ENCODE measurements at places on chromosomes 3 and 15.

DNA sequence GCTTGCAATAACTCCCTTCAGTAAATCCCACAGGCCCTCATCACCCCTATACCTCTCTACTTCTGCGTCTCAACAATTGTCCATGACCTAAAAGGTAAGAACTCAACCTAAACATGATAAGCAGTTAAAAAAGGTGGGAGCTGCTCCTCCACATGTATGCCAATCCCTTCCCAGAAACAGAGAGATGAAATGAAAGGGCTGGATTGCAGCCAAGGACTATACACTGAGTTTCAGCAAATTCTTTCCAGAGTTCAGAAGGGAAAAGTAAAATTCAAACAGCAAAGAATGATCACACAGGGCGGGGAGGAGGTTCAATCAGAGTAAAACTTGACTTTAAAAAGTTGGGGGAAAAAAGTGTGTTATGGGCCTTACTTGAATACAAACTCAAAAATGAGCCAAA, 27.5 kb downstream of the PLOD2 start:
- no peak for DNase-seq

DNA sequence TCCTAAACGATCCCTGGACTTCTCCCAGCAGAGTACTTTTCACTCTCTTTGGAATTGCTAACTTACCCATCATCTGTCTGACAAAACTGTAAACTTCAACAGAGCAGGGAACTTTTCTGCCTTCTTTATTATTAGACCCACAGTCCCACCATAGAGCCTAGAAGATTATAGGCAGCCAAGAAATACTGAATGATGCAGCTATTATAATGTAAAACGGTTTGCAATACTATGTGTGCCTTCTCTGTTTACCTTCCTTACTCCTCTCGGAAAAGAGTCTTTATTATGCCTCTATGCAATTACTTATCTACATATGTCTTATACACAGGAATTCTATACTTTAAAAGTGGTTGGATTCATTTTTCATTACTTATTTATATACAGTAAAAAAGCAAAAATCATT, 36.0 kb downstream of the SHQ1 start:
- no peak for DNase-seq

DNA sequence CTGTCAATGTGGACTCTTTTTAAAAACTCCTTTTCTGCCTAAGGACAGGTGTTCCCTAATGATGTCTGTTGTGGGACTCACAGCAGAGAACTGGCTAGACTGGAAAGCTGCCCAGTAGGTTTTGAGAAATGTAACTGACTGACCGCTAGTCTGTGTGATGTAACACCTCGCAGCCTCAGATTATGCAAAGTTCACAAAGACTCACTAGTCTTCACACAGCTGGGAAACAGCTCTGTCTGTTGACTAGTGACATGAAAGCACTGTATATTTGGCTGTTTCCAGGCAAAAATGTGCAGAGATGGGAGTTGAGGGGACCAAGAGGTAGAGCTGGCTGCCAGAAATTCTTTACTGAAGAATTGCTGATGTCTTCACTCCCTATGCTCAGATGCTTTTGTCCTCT, 10.3 kb downstream of the PDZRN3 start:
- DNase-seq, result no peak

- no peak for DNase-seq
Measured at GRCh38 chr15:61483599-61483998, 254.5 kb upstream of the RORA start.

GRCh38 chr3:114827495-114827894, 319.6 kb downstream of the ZBTB20 start:
- DNase-seq, result no peak

- no peak for DNase-seq
Measured at GRCh38 chr15:39172380-39173281, 408.2 kb upstream of the THBS1 start.

- DNase-seq, result no peak
Measured at GRCh38 chr3:7518026-7518425, 657.1 kb downstream of the GRM7 start.

GRCh38 chr3:190983875-190984274, 121.4 kb upstream of the GMNC start:
- no peak for DNase-seq

GRCh38 chr3:54176106-54176505, 53.8 kb downstream of the CACNA2D3 start:
- DNase-seq, result no peak

- no peak for DNase-seq
Measured at GRCh38 chr15:65583701-65584100, 27.2 kb downstream of the INTS14 start.

GRCh38 chr3:141346839-141347238, 21.5 kb upstream of the ZBTB38 start:
- DNase-seq, result no peak

GRCh38 chr3:78613421-78613879, 1154.3 kb downstream of the ROBO1 start:
- DNase-seq, result no peak

GRCh38 chr3:1578124-1578806, 485.4 kb downstream of the CNTN6 start:
- DNase-seq, result no peak

- DNase-seq, result no peak
Measured at GRCh38 chr3:71725271-71725991, at the start of gene EIF4E3. EIF4E3 (minus strand) TSS chr3:71725402; CDS start chr3:71725367, 35 bp downstream.

- DNase-seq, result no peak
Measured at GRCh38 chr15:69637818-69638217, 185.2 kb downstream of the RPLP1 start.

DNA sequence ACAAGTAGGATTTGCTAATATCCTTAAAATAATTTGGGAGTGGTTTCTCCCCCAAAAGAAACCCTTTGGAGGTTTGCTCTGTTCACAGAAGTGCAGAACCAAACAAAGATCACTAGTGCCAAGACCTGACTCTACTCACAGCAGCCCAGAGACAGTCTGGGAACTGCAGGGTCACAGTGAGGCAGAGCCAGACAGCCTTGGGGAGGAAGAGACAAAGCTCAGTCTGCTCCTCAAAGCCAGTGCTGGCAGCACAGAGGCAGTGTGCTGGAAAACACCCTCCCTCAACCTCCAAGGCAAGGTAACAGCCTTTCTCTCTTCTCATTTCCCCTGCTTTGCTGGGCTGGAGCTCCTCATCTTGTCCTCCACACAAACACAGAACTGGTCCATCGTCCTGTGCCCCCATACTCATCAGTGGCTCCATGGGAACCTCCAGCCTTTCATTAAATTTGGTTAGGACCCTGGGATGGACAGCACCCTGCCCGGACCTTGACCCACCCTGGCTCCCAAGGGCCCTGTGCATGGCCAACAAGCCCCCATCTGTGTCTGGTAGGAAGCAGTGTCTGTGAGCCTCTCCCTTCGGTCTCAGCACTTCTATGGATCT, 12.6 kb downstream of the RAB6B start:
- no peak for DNase-seq

DNA sequence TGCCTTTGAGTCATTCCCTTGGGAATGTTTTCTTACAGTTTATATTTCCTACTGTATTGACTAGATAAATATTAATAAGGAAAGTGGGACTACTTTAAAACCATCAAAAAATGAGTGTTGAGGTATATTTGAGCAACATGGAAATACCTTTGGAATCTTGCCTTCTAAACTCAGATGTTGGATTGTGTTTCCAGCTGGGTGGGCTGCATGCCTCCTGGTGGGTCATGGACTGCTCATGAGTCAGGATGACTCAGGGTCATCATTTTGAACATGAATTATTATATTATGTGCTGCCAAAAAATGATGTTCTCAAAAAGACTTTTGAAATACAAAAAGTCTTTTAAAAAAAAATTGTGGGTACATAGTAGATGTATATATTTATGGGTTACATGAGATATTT, 41.1 kb upstream of the APH1B start:
- DNase-seq, result no peak

GRCh38 chr3:148601766-148602685, 95.7 kb upstream of the AGTR1 start:
- no peak for DNase-seq

DNA sequence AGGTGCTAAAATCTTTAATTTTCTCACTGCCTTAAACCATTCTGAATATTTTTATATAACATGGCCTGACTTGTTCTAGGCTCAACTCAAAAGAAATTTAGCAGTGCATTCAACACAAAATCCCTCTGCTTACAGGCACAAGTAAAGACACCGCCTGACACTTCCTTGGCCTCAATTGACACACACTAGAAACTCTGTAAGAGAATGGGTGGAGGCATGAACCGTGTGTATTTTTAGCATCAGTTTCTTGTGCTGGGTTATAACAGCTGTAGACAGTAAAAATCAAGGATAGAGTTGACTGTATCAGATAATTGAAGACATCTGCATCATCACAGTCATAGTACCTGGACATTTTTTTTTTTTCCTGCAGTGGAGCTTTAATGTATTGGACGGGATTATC, 54.3 kb downstream of the SLC9A9 start:
- no peak for DNase-seq

GRCh38 chr3:170344971-170345370, 12.5 kb upstream of the SKIL start:
- DNase-seq, result no peak

DNA sequence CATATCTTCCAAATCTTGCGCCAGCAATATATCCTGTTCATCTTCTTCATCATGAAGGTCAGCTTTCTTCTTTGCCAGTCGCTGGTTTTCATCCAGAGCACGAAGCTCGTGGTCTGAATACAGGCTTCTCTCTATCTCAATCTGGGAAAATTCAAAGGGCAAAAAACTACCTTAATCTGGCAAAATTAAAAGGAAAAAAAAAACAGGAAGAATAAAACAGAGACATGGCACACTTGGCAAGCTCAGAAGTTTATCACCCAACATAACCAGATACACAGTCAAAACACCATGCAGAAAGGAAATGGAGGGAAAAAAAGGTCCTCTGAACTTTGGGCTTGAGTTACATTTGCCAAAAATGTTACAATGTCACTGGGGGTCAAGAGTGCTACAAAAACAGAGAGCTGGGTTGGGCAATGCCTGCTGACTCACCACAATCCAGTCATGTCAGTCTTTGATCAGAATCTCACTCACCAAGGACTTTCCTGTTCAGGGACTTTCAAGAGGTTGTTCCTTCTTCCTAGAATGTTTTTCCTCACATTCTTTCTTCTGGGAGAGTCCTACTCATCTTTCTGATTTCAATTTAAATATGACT, 1.5 kb downstream of the MRPL46 start:
- DNase-seq, result no peak

GRCh38 chr15:47718497-47719437, 1.5 kb downstream of the SEMA6D start:
- DNase-seq, result no peak

DNA sequence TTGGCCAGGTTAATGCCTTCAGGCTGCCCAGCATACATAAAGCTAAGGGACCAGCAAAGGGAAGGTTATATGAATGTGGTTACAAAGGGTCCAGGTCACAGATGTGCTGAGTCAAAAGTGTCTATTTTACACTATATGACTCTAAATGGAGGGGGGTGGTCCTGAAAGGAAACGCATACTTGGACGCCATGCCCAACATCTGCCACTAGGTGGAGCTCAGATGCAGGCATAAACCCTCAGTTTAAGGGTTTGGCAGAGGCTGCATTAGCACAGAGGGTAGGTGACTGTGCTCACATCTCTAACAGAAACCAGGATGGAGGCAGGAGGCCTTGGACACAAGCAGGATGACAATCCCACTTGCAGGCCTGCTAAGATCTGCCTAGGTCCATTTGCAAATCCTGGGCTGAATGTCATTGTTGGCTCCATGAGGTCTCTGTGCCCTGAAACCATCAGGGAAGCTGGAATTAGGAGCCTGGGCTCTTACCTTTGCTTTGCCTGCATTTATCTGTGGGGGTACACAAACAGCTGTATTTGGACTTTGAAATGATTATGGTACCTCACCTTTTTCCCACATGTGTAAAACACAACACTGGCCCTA, 55.8 kb downstream of the ZNF621 start:
- peak; percentile 13 for DNase-seq

DNA sequence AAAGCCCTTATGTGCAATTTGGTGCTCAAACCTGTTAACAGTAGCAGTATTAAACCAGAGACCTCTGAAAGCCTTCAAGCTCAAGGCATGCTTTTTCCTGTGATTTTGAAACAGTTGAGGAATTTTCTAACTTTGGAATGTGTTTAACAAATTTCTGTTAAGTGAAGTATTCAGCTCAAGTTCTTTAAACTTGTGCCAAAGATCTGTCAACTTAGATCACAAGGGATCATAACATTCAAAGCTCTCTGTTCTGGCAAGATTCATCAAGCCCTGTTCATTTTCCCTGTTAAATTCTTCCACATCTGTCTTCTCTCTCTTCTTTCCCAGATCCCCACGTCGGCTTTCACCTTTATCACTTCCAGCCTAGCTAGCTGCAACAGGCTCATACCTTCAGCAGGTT, 28.8 kb upstream of the RYK start:
- DNase-seq, result no peak

- DNase-seq, result no peak
Measured at GRCh38 chr3:119776304-119776703, 5.6 kb upstream of the NR1I2 start.

- no peak for DNase-seq
Measured at GRCh38 chr3:153051427-153052095, 110.5 kb upstream of the RAP2B start.

- no peak for DNase-seq
Measured at GRCh38 chr15:55589287-55589686, 1.1 kb upstream of the PYGO1 start.

GRCh38 chr3:108006077-108006771, 84.6 kb downstream of the CD47 start:
- no peak for DNase-seq

DNA sequence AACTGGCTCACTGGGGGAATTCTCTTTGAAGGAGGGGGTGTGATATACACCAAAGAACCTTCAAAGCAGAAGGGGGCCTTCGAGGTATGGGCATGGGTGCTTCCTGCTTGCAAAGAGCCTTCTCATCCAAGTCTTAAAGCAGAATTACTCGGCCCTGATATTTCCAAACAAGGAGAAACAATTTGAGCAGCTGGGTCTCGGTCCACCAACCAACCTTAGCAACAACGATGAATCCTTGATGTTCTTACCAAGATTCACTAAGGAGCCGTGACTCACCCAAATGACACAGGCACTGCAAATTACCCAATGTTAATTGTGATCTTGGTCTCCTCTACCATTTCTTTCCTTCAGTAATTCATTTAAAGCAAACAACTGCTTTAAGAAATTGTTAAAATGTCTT, 7.7 kb downstream of the HOMER2 start:
- DNase-seq, result no peak

DNA sequence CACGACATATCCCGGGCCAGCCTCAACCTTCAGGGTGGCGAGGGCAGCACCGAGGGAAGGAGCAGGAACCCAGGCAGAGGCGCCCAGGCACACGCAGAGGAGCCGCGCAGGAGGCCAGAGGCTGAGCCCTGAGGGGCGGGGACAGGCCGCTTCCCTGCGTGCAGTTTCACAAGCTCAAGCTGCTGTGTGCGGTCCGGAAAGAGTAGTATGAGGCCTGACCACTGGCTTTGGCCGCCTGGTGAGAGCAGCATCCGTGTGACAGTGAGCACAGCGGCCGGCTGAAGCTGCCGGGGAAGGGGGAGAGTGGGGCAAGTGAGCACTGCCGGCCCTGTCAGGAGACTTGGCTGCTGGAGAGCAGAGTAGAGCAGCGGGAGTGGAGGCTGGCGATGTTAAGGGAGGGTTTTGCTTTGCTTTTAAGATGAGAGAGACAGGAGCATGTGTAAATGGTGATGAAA, 8.7 kb downstream of the ZDHHC19 start:
- no peak for DNase-seq
